ENCODE measurements at places on chromosomes 4 and X.

DNA sequence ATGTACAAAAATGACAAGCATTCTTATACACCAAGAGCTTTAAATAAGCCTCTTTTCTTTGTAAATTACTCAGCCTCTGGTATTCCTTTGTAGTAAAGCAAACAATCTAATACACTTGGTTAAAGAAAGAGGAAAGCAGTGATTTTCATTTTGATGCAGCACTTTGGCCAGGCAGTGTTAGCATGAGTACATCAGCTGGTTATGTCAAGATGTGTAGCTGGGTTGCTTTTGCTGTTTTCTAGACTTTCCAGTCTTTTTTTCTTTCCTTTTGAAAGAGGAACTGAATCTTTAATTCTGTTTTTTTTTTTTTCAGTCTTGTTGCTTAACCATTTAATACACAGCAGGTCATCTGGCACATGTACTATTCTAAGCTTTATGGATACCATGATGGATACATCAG is 167.1 kb upstream of the AADAT start:
- no peak for DNase-seq

- no peak for DNase-seq
Measured at GRCh38 chrX:13373431-13374187, 53.8 kb upstream of the ATXN3L start.

DNA sequence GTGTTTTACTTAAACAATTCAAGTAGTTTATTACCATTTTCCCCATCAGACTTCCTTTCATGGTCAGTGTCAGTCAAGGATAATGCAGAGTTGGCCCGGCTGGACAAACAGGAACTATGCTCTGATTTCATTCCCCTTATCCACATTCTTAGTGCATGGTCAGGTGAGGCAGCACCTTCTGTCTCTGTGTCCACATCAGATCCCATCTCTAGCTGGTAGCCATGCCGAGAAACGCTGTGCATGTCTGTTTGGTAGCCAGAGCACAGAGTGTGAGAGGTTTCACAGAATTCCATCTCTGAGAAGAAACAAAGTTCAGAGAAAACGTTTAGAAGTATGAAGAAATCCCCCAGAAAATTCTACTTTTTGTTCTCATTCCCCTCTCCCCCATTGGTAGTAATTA is 423.7 kb upstream of the TEX13C start:
- no peak for DNase-seq

- DNase-seq = no peak
Measured at GRCh38 chr4:80931631-80932081, 98.9 kb upstream of the BMP3 start.

DNA sequence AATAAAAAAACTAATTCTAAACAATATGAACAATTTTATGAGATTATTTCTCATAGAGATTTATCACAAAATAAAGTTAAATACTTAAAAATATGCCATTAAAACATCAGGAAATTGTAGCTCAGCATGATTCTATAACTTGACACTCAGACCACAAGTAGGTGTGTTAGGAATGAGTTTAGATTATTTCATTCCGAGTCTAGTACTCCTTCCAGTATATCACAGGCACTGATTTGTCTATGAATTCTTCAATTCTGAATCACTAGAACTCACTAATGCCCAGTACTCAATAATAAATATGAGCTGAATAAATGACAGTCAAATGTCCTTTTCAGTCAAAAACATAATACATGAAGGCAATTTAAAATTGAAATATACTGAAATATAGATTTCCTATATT is 22.2 kb downstream of the BOD1L1 start:
- no peak for DNase-seq

DNA sequence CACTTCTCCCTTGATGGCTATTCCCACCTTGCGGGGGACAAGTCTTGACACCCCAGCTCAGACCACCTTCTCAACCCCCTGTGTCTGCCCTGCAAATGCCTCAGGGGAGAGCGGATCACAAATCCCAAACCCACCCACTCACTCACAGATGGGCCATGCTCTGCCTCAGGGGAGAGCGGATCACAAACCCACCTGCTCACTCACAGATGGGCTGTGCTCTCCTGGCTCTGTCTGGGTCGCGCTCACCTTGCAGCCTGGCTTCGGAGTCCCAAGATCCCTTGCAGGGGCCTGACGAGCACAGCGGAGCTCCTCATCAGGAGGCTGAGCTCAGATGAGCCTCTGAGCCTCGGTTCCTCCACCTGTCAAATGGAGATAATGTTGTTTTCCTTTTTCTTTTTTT is 38.6 kb downstream of the HTRA3 start:
- DNase-seq = no peak

GRCh38 chrX:154542723-154543424 is 3.8 kb downstream of the G6PD start:
- DNase-seq = no peak

DNA sequence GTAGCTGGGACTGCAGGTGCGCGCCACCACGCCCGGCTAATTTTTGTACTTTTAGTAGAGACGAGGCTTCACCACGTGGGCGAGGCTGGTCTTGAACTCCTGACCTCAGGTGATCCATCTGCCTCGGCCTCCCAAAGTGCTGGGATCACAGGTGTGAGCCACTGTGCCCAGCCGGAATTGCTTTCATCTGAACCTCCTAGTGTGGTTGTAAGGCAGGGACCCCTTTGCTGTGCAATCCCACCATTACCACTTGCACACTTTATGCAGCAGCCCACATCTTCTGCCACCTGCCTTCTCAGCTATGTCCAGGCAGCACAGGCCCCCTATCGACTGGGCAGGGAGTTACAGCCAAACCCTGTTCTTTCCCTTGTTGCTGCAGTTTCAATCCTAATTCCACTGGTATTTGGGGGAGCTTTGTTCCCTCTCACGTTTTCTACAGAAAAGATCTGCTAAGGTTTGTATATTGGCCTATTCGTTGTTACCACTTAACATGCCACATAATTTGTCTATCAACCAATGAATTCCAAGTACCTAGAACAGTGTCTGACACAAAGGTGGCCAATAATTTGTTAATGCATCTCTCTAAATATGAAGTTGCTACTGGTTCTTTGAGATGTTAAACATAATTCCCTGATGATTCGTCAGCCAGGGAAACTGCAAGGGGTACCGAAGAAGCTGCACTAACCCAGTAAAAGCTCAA is 6.5 kb downstream of the RPL39 start:
- peak; percentile 34 for DNase-seq

GRCh38 chr4:142036795-142037583 is 400.6 kb downstream of the IL15 start:
- no peak for DNase-seq

GRCh38 chr4:145709843-145710242 is 29.9 kb downstream of the C4orf51 start:
- DNase-seq = peak; percentile 55

GRCh38 chr4:165005352-165005925 is 26.4 kb upstream of the TRIM60 start:
- DNase-seq = no peak

DNA sequence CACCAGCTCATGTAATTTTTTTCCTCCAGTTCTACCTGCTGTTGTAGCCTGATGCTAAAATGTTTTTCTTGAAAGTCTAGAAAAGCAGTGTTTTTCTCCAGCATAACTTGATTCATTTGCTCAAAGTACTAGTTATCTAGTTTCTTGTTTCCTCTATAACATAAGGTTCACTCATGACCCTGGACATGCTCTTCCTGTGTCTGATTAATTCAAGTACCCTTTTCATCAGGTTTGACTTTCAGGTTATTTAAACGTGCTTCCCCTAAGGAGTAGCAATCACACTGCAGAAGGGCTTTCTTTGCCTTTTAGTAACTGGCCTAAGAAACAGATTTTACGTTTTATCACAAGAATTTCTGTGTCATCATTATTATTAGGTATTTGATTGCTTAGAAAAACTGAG is 66.8 kb upstream of the EGFL6 start:
- DNase-seq = no peak

GRCh38 chr4:90061881-90062280 is 65.3 kb upstream of the CCSER1 start:
- no peak for DNase-seq

All from NCI-H2081 (cell line).